ENCODE measurements at places on chromosomes 5 and 9. TPM values are rescaled to one million over a fixed set of nuclear protein-coding genes. Genes with fewer than 3 reads are reported as not detected.

DNA sequence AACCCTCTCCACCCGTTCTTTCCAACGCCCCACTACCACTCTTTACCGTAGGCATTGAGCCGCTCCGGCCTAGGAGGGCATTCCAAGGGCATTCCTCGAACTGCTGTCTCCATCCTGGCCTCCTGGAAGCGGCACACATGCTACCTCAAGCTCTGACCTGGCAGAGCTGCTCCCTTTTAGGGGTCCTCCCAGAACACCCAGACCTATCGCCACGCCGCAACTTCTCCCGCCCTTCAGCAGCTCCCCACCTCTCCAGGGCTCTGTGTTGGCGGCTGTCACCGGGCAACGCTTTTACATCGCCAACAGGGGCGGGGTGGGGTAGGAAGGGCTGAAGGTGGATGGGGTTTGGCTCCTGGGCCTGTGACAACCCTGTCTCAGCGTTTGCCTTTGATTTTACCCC, 4.6 kb upstream of the MYORG start:
- peak; percentile 38 for DNase-seq

- peak; percentile 33 for DNase-seq
Observed at GRCh38 chr9:85425153-85425611, 316.6 kb downstream of the AGTPBP1 start.

- DNase-seq = no peak
Observed at GRCh38 chr9:134301387-134302129, 24.7 kb upstream of the RXRA start.

- DNase-seq = no peak
Observed at GRCh38 chr5:67814569-67815311, 400.8 kb upstream of the PIK3R1 start.

- DNase-seq = no peak
Observed at GRCh38 chr5:53777864-53778618, 217.6 kb downstream of the NDUFS4 start.

- DNase-seq = no peak
Observed at GRCh38 chr9:105154723-105155191, 89.7 kb upstream of the SLC44A1 start.

GRCh38 chr9:3835393-3835792, 309.6 kb upstream of the RFX3 start:
- no peak for DNase-seq

- no peak for DNase-seq
Observed at GRCh38 chr9:110143485-110143884, 64.5 kb downstream of the C9orf152 start.

DNA sequence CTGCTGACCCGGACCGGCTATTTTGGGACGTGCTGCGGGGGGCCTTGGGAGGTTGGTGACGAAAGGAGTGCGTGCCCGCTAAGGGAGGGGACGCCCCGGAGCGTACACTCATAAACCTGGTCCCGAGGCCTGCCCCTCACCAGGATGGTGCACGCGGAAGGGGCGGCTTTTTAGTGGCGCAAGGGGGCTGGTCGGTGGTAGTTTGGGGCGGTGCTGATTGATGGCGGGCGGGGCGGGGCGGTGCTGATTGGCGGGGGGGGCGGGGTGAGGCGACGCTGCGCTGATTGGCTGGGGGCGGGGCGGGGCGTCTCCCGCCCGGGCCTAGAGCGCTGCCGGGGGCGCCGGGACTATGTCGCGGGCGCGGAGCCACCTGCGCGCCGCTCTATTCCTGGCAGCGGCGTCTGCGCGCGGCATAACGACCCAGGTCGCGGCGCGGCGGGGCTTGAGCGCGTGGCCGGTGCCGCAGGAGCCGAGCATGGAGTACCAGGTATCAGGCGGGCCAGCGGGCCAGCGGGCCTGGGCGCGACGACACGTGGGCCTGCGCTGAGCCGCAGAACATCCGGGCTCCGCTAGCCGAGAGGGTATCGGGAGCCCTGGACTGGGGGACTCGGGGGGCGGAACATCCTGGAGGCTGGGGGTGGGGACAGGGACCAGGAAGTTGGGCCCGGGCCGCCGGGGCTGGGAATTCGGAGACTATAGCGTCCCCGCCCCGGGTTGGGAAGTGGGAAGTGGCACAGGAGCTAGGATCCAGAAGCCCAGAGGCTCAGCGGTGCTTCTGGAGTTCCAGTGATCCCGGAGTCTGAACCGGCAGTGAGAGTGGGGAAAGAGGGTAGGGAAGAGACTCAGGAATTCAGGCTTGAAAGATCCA, at the start of gene FPGS:
TSS of gene FPGS (plus strand) at position 307 of the 868 bp plus-strand sequence. CDS start at position 350, 43 bp downstream.
- peak; percentile 85 for DNase-seq

GRCh38 chr9:16099732-16100536, 547.1 kb downstream of the CCDC171 start:
- DNase-seq = no peak

DNA sequence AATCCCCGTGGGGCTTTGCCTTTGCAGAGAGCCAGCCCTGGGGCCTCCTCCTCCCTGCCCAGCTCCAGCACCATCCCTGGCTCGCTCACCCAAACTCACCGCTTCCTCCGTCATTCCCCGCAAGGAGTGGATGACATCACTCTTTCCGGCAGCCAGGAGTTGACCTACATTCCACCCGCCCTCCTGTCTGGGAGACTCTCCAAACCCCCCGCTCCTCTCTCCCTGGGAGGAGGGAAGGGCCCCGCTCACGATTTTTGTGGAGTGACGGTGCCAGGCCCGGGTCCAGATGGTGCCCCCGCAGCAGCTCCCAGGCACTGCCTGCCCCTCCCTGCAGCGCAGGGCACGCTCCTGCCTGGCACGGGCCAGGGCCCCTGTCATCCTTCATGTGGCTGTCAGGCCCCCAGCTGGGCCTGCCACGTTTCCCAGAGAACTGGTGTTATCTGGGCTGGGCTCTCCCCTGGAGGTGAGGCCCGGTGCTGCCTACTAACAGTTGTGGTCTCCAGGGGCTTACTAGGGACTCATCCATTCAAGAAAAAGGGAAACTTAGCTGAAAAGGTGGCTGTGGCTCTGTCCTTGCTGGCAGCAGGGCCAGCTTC, 52.3 kb downstream of the NTNG2 start:
- DNase-seq = peak; percentile 97

DNA sequence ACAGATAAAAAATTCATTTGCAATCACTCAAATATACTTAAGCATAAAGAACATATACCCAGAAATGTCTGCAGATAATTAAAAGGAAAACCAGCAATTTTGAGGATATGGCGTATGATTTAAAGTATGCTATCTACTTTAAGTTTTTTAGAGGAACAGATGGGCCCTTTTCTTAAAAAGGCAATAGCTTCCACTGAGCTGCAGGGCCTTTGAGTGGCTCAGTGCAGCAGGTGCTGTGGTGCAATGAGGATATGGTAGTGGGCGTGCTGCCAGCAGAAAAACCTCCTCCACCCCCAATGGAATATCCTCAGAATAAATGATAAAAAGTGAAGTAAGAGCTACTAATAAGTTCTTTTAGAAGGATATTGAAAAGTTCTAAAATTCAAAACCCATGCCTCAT, 814.5 kb downstream of the MTRR start:
- DNase-seq = peak; percentile 7

GRCh38 chr5:6715758-6716628, 2.8 kb downstream of the TENT4A start:
- DNase-seq = peak; percentile 44

GRCh38 chr5:135466178-135467050, 14.3 kb upstream of the TIFAB start:
- DNase-seq = peak; percentile 80

GRCh38 chr9:71036501-71036900, 84.9 kb downstream of the TRPM3 start:
- peak; percentile 69 for DNase-seq

DNA sequence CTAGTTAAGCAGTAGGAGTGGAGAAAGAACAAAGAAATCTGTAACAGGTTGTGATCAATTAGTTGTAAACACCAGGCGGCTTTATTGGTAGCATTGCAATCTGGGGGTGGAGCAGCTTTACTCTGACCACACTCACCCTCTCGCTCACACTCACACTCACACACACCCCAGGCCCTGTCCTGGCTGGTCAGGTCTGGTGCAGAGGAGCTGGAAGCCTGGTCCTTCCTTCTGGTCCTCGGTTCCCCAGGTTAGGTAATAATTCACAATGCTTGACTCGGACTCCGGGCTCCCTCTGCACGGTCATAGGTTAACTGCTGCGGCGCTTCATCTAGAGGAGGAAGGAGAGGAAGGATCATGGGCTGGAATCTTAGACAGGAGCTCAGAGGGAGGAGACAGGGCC, 1.6 kb downstream of the CCL19 start:
- no peak for DNase-seq

GRCh38 chr9:133284362-133284761, 9.4 kb upstream of the ABO start:
- no peak for DNase-seq

DNA sequence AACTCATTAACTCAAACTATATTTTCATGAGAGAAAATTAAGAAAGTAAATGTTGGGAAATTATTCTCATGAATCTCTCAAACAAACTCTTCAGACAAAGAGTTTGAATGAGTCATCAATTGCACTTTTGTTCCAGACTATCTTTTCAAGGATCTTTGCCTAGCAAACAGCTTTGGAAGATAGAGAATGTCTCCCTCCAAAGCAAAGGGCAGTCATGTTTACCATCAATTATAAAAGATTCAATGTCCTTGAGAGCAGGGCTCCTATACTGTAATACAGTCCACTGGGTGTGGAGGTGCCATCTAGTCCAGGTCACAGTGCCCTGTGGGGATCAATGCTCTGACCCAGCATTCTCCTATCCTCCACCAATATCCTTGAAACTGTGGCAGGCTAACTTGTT, 1429.3 kb downstream of the EFNA5 start:
- DNase-seq = no peak

GRCh38 chr5:151026679-151027078, 6.3 kb downstream of the GPX3 start:
- no peak for DNase-seq

GRCh38 chr9:69265891-69266290, 59.1 kb upstream of the ENTREP1 start:
- no peak for DNase-seq

DNA sequence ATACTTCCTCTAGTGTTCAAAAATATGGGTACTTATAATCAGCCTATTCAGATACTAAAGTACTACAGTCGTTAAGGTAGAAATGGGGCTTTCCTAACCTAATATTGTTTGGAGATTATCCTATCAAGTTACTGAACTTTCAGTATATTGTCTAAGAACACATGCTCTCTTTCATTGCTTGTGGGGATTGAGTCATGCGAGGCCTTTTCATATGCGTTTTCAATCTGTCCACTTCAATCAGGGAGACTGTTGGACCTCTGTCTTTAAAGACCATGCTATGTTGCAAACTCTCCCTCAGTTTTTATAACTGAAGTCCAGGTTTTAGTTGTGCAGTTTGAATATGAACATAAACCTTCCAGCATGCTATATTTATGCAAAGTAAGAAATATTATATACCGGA, 15.0 kb downstream of the PRR16 start:
- no peak for DNase-seq

- no peak for DNase-seq
Observed at GRCh38 chr9:113590389-113590788, 126.9 kb downstream of the RGS3 start.

DNA sequence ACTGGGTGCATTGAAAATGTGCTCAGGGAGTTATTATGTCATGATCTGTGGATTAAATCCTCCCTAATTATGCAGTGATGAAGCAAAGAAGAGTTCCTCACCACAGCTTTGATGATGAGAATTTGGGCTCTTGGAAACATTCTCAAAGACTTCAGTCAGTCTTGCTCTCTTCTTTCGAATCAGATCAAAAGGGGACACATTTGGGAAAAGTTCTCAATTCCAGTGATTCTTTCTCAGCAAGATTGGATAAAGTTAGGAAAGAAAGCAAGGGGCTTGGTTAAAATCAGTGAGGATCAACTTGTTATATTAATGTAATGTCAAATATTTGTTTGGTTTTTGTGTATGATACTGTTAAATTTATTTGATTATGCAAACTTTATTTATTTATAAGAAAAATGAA, 411.3 kb upstream of the ACTBL2 start:
- no peak for DNase-seq

- DNase-seq = no peak
Observed at GRCh38 chr5:72618708-72619107, 111.5 kb upstream of the ZNF366 start.

DNA sequence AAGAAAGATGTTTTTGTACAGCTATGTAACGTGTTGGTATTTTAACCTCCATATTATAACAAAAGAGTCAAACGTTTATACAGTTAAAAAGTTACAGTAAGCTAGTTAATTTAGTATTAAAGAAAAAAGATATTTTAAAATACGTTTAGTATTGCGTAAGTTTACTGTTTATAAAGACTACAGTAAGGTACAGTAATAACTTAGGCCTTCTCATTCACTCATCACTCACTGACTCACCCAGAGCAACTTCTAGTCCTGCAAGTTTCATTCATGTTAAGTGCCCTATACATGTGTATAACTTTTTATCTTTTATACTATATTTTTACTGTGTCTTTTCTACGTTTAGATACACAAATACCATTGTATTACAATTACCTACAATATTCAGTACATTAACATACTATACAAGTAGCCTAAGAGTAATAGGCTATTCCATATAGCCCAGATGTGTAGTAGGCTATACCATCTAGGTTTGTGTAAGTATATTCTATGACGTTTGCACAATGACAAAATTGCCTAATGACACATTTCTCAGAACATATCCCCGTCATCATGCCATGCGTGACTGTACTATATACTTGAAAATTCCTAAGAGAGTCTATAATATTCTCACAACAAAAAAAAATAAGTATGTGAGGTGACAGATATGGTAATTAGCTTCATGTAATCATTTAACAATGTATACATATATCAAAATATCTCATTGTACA, 33.8 kb downstream of the ERP44 start:
- DNase-seq = no peak

DNA sequence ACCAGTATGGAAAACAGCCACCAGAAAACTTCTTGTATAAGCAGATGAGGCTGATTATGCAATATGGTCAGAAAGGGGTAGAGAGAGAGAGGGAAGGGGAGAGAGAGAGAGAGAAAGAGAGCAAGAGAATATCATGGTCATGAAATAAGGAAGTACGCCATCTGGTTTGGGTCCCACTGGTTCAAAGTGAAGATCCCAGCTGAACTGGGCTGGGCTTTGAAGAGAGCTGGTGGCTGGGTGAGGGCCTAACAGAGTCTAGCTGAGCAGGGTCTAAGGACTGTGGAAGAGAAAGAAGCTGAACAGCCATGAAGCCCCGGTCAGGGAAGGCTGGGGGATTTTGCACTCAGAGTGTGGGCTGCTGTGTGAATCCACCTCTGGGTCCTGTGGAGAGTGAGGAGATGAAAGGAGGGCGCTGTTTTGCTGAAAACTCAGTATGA, 14.6 kb downstream of the TRIM14 start:
- no peak for DNase-seq

The SH3PXD2B gene
- 6.2 TPM for total RNA-seq

The IFNA13 gene
- not detected for total RNA-seq

The CDX1 gene
- total RNA-seq = not detected

The FOXD4L3 gene
- not detected for total RNA-seq

The ACER2 gene
- 5.2 TPM for total RNA-seq

The LOX gene
- total RNA-seq = not detected

The GDNF gene
- total RNA-seq = not detected

The CDKN2B gene
- 2.6 TPM for total RNA-seq

The CSF1R gene
- 1.1 TPM for total RNA-seq

The RLN2 gene
- not detected for total RNA-seq

The CNTNAP3 gene
- 18.0 TPM for total RNA-seq

The ABO gene
- not detected for total RNA-seq

The OR1J2 gene
- total RNA-seq = not detected
